ENCODE measurements at places on chromosomes 7 and 10. TPM values are rescaled to one million over a fixed set of nuclear protein-coding genes. Genes with fewer than 3 reads are reported as not detected.

GRCh38 chr7:26958834-26959233 lies 94.4 kb upstream of the SKAP2 start:
- DNase-seq = no peak

- DNase-seq = no peak
Measured at GRCh38 chr10:74189999-74190421, 39.0 kb downstream of the ADK start.

- no peak for DNase-seq
Measured at GRCh38 chr7:134366481-134366880, 49.8 kb upstream of the SLC35B4 start.

DNA sequence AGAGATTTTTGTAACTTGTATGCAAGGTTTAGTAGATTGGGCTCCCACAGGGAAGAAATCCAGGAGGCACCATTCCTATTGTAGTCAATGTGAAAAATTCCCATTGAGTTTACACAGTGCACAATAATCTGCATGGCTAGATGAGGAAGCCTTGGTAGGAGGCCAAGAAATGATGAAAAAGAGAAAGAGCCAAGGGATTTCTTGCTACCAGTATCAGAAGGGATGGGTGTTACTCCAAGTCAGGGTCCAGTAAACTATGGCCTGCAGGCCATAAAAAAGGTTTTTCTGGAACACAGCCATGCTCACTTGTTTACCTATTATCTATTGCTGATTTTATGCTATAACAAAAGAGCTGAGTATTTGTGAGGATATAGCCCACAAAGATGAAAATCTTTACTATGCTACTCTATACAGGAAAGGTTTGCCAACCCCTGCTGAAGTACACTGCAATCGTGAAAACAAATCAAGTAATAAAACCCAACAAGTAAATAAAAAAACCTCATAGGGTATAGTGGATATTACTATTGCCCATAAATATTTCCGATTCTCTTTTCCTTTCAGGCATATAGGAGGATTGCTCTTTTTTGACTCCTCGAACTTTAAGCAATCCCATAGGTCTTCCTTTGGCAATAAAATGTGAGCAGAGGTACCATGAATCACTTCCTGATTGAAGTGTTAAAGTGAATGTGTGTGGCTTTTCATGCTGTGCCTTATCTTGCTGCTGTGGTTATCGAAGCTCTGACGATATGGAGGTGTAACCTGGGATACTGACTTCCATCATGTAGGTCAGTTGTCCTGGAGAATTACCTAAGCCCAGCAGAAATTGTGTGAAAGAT lies 256.3 kb upstream of the MAGI2 start:
- no peak for DNase-seq

GRCh38 chr10:104037261-104037951 lies 48.3 kb downstream of the COL17A1 start:
- DNase-seq = no peak

DNA sequence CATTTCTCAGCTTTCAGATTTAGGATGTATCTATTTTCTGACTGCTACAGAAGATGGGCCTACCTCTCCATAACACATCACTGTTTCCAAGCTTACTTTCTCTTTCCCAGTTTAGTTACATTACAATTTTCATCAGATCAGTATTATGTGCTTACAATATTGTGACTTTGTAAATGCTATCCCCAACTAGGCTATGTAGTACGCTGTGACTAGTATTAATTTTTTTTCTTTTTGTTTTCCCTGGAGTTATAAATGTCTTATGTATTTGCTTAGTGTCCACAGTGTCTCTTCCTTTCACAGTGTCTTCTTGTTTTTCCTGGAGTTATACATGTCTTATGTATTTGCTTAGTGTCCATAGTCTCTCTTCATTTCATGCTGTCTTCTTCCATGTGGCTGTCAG lies 188.9 kb downstream of the PTPRN2 start:
- DNase-seq = no peak

DNA sequence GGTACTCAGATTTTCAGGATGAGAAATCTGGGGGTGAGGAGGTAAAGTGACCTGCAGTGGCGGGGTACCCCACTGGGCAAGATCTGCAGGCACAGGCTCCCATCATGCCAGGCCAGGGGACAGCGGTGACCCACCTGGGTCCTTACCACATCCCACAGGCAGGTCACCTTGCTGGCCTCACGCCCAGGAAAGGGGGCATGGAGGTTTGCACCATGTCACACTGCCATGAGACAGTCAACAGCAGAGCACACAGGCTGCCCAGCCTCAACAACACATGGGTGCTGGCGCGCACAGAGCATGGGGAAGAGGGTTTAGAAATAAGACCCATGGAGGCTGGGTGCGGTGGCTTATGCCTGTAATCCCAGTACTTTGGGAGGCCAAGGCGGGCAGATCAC lies 914 bp downstream of the PKD1L1 start:
- no peak for DNase-seq

DNA sequence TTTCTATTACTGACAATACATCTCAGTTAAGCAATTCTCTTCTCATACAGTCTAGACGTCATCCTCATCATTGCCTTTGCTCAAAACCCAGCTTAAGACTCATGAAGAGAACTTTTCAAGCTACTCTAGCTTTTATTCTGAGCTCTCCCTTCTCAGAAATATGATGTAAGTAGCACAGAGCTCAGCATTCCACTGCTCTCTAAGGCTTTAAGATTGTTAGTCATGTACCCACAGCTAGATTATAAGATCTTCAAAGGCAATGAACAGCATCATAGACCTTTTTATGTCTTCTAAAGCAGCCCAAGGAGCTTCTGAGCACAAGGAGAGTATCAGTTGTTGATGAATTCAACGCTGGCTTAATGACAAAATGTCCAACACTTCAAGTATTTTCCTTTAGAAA lies 119.3 kb downstream of the NRP1 start:
- DNase-seq = no peak

DNA sequence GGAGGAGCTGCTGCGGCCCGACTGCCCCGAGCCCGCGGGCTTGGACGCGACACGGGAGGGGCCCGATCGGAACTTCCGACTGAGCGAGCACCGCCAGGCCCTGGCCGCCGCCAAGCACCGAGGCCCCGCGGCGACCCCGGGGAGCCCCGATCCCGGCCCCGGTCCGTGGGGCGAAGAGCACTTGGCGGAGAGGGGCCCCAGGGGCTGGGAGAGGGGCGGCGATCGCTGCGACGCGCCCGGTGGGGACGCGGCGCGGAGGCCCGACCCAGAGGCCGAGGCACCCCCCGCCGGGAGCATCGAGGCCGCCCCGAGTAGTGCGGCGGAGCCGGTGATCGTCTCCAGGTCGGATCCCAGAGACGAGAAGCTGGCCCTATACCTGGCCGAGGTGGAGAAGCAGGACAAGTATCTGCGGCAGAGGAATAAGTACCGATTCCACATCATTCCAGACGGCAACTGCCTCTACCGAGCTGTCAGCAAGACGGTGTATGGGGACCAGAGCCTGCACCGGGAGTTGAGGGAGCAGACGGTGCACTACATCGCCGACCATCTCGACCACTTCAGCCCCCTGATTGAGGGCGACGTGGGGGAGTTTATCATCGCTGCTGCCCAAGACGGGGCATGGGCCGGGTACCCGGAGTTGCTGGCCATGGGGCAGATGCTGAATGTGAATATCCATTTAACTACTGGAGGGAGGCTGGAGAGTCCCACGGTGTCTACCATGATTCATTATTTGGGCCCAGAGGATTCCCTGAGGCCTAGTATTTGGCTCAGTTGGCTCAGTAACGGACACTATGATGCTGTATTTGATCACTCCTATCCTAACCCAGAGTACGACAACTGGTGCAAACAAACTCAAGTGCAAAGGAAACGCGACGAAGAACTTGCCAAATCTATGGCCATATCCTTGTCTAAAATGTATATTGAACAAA lies 1.4 kb downstream of the OTUD1 start:
- no peak for DNase-seq

DNA sequence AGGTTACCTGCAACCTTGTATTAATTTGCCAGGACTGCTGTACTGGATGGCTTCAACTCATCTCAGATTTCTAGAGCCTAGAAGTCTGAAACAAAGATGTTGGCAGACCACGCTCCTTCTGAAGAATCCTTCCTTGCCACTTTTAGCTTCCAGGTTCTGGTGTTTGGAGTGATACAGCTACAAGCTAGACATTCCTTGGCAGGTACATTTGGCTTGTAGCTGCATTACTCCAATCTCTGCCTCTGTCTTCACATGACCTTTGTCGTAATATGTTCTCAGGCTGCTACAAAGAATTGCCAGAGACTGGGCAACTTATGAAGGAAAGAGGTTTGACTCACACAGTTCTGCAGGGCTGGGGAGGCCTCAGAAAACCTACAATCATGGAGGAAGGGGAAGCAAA lies 146.3 kb downstream of the GALNT17 start:
- no peak for DNase-seq

DNA sequence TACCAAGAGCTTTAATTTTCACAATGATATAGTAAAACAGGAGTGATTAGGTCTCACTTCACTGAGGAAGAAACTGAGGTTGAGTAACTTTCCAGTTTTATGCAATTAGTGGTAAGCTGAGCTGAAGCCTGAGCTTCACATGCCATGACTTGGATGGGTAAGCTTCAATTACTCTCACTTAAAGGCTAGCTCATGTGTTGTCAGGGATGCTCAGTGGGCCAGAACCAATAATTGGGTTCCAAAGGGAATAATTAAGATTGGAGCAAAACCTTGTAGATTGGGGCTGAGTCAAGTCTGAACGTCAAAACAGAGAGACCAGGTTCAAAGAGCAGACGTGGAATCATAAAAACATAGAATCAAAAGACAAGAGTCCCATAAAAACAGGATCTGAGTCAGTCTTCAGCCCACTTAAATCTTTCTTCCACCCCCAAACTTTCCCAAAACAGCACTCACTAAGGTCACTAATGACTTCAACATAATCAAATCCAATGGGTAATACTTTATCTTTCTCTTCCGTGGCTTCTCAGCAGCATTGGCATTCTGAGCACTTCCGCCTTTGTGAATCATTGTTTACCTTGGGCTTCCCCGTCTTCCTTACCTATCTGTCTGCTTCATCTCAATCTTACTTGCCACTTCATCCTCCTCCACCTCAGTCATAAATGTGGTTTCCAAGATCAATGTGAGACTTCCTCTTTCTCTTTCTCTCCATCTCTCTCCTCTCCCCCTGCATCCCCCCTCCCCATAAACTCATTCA lies 23.0 kb upstream of the EGFR start:
- DNase-seq = no peak

DNA sequence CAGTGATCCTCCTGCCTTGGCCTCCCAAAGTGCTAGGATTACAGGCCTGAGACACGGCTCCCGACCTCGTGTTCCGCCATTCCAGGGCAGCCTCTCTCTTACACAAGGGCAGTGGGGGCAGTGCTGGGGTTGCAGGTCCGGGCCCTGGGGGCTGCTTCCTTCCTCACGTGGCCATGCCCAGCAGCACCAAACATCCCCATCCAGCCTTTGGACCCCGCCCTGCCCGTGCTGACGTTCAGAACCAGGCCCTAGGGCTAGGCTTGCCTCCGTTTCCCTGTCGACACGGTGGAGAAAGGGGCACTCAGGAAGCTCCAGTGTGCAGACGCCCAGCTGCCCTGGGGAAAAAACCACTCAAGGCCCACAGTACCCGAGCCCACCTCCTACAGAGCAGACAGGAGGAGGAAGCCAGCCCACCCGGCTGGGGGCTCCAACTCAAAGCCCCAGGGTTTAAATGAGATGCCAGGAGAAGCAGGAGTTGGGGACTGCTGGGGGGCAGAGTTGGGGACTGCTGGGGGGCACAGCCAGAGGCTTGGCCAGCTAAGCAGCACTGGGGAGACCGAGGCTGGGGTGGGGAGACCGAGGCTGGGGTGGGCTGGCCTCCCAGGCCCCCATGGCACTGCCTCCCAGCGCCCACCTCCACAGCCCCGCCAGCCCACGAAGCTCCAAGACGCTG lies 35.9 kb downstream of the ADAP1 start:
- no peak for DNase-seq

DNA sequence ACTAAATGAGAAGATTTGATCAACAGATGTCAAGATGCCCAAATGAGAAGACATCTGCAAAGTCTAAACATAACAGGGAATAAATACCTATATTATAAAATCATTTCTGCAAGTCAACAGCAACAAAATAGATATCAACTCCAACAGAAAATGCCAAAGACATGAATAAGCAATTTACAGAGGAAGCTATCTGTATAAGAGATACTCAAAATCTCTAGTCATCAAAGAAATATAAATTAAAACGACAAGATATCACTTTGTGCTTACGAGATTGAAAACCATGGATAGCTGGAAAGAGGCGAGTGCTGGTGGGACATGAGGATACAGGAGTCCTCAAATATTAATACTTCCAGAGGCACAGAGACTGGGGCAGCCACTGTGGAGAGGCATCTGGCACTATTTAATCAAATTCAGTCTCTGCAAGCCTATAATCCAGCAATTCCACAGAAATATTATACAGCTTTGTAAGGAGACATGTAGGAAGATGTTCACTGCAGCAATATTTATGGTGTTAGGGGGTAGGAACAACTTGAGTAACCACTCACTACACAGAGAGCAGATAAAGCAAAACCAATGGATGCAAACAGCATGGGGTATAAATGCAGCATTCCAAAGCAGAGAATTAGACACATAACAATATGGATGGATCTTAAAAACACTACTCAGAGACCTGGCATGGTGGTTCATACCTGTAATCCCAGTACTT lies 4.8 kb downstream of the DNMBP start:
- DNase-seq = no peak

DNA sequence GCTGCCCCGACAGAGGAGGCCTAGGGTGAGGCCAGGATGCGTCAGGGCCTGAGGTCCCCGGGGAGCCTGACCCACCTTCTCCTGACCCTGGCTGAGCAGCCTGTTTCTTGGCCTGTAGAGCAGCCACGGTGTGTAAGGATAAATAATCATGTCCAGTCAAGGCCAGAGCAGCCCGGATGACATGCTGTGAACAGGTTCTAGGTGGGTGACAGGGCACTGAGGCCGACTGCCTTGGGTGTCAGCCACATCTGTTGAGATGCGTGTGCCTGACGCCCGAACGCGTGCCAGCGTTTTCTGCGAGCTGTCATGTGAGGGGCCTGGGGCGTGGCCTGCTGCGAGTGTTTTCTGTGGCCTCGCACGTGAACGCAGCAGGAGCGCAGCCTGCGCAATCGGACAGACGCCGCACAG lies 118.3 kb downstream of the FAM53B start:
- DNase-seq = no peak

- DNase-seq = no peak
Measured at GRCh38 chr7:98323597-98324322, 42.3 kb downstream of the BRI3 start.

GRCh38 chr10:73992899-73993788 lies 4.8 kb upstream of the VCL start:
- no peak for DNase-seq

CASD1 gene
- 45.8 TPM for polyA plus RNA-seq

EXOC6 gene
- 21.4 TPM for polyA plus RNA-seq

PPP1R3C gene
- polyA plus RNA-seq = 40.9 TPM

ETV1 gene
- 28.6 TPM for polyA plus RNA-seq

UPP1 gene
- polyA plus RNA-seq = 10.9 TPM

IGF2BP3 gene
- polyA plus RNA-seq = 57.9 TPM

NKX1-2 gene
- polyA plus RNA-seq = not detected

ACADSB gene
- polyA plus RNA-seq = 26.5 TPM

SCIN gene
- 110 TPM for polyA plus RNA-seq

ADAM12 gene
- polyA plus RNA-seq = 26.1 TPM

PTPRZ1 gene
- polyA plus RNA-seq = 3.1 TPM

ANKRD16 gene
- polyA plus RNA-seq = 11.9 TPM

TMEM26 gene
- polyA plus RNA-seq = 7.7 TPM

CLCN1 gene
- 0.08 TPM for polyA plus RNA-seq

POMZP3 gene
- polyA plus RNA-seq = 21.6 TPM

RAPGEF5 gene
- 42.1 TPM for polyA plus RNA-seq

OR6B1 gene
- not detected for polyA plus RNA-seq

Data from right renal cortex interstitium (tissue), 3 donors.